Activated naive CD4-positive, alpha-beta T cell treated with anti-CD3 and anti-CD28 coated beads for 36 hours (primary cell): ENCODE measurements at places on chromosomes 12 and 14. TPM values are rescaled to one million over a fixed set of nuclear protein-coding genes. Genes with fewer than 3 reads are reported as not detected.

- no peaks in the 10 kb centered on the region for H3K4me1 ChIP-seq
- H3K27me3 ChIP-seq = peaks cover 8% of the 10 kb centered on the region
- no peak overlapping the region for H3K4me3 ChIP-seq
- H3K27ac ChIP-seq = no peak overlapping the region
- no peak for DNase-seq
Observed at GRCh38 chr14:25250516-25250915, 200.6 kb upstream of the STXBP6 start.

- H3K4me3 ChIP-seq = no peak overlapping the region
- peaks cover 3% of the 10 kb centered on the region for H3K27me3 ChIP-seq
- DNase-seq = no peak
- H3K4me1 ChIP-seq = no peaks in the 10 kb centered on the region
- no peak overlapping the region for H3K27ac ChIP-seq
Observed at GRCh38 chr12:1518591-1519516, 75.5 kb downstream of the FBXL14 start.

- H3K4me3 ChIP-seq = no peak overlapping the region
- no peaks in the 10 kb centered on the region for H3K4me1 ChIP-seq
- H3K27me3 ChIP-seq = peaks cover 4% of the 10 kb centered on the region
- no peak overlapping the region for H3K27ac ChIP-seq
Observed at GRCh38 chr12:74563927-74564326, 26.3 kb downstream of the ATXN7L3B start.

Gene ENDOU
- 0.15 TPM for total RNA-seq
